ENCODE measurements at places on chromosomes 6 and 20. TPM values are rescaled to one million over a fixed set of nuclear protein-coding genes. Genes with fewer than 3 reads are reported as not detected.

Gene BANF2
- not detected for total RNA-seq

Gene PXT1
- total RNA-seq = not detected

Gene SRMS
- total RNA-seq = not detected

Gene SLC22A7
- not detected for total RNA-seq

Gene LAMP5
- 1.4 TPM for total RNA-seq

Gene CLPSL2
- total RNA-seq = not detected

Gene SIRPG
- total RNA-seq = not detected

Gene MDFI
- 22.8 TPM for total RNA-seq

Gene SLC24A3
- 0.16 TPM for total RNA-seq

Gene PAX1
- not detected for total RNA-seq

Gene BPI
- not detected for total RNA-seq

Gene OXT
- not detected for total RNA-seq

Gene MTO1
- total RNA-seq = 21.9 TPM

Gene C20orf96
- total RNA-seq = 4.2 TPM

Gene ZBP1
- not detected for total RNA-seq

Gene OPN5
- not detected for total RNA-seq

Gene ZNF311
- 0.50 TPM for total RNA-seq

Gene BHLHE23
- not detected for total RNA-seq

Gene C6orf163
- 1.3 TPM for total RNA-seq

Gene SLC2A10
- 3.7 TPM for total RNA-seq

Gene EPB41L1
- 3.7 TPM for total RNA-seq
